ENCODE measurements at places on chromosomes 16 and 17.

- no peak for DNase-seq
These were observed 15.0 kb downstream of the CUEDC1 start for GRCh38 chr17:57940231-57940630.

GRCh38 chr16:59878999-59879398 is 1144.9 kb upstream of the GOT2 start:
- no peak for DNase-seq

DNA sequence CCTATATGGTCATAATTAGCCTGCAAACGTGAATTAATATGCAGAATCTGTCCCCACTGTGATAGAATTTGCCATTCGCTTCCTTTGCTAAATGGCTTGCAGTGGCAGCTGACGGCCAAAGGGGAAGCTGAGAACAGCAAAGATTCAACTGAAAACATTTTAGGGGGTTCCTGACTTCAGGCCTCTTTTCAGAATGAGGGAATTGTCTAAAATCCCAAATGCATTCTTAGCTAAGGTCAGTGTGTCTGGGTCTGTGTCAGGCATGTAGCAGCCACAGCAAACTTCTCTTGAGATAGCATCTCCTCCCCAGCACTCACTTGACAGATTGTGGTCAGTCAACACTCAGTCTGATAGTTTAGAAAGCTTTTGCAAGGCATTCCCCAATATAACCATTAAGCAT is 701.1 kb downstream of the WWOX start:
- DNase-seq, result no peak

GRCh38 chr16:80507538-80507937 is 33.3 kb upstream of the DYNLRB2 start:
- no peak for DNase-seq

- no peak for DNase-seq
These were observed 191.7 kb downstream of the PRKCB start for GRCh38 chr16:24027466-24027865.

DNA sequence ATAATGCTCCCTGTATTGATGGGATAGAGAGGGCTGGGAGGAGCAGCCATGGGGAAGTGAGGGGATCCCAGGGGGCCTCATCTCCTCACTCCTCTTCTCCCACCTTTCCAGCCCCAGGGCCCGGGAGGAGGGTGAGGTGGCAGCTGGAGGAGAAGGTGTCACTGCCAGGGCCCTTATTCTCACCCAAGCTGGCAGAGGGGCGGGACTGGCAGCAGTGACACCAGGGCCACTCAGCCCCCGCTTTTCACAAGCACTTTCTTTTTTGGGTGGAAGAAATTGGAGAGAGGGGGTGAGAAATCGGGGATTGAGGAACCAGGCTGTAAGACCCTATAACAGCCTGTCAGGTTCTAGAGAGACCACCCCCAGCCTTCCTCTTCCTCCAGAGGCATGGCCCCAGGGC is 2.4 kb upstream of the TBX21 start:
- DNase-seq, result no peak

GRCh38 chr16:89511374-89511773 is 3.2 kb downstream of the SPG7 start:
- DNase-seq, result peak; percentile 24

GRCh38 chr16:21590796-21591195 is 8.6 kb upstream of the METTL9 start:
- peak; percentile 65 for DNase-seq

GRCh38 chr16:83878838-83879237 is 20.1 kb upstream of the MLYCD start:
- DNase-seq, result peak; percentile 62

DNA sequence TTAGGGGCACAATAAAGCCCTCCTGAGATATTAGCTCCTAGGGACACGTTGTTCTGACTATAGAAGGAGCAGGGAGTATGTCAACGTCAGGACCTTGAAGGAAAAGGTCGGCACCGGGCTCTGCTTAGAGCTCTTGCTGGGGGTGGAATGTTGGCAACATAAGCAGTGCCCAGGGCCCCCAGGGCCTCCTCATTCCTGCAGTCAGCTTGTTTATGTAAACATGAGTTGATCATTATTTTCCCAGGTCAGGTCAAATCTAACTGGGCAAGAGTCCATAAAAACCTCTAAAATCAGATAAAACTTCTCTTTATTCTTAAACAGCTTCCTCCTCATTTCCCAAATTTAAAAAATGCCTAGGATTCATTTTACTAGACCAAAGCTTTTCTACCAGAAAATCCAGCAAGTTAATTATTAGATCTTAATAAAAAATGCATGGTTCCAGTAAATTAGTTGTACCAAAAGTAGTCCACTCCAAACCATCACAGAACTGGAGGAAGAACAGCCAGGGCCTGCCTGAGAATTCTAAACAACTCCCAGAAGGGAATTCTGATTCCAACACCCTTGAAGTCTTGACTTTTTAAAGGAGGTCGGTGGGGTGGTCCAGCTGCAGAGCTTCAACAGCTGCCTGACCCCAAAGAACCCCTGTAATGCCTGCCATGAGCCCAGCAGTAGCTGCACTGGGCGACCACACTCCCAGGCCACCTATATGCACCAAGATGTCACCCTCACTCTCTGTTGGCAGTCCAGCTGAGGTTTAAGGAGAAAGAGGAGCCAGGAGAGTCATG is 54.3 kb downstream of the AMFR start:
- DNase-seq, result no peak

DNA sequence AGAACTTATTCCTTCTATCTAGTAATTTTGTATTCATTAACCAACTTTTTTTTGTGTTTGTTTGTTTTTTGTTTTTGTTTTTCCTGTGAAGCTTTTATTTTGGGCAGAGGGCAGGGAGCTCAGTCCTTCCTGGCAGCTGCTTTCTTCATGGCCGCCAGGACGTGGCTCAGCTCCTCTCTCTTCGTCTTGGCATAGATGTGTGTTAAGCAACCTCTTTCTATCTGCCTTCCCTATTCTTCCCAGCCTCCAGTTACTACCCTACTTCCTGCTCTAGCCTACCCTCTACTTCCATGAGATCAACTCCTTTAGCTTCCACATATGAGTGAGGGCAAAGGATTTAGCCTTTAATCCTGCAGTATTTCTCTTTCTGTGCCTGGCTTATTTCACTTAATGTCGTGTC is 8.2 kb upstream of the BRD7 start:
- peak; percentile 21 for DNase-seq

GRCh38 chr16:18827890-18828289 is 26.5 kb upstream of the ARL6IP1 start:
- DNase-seq, result no peak

DNA sequence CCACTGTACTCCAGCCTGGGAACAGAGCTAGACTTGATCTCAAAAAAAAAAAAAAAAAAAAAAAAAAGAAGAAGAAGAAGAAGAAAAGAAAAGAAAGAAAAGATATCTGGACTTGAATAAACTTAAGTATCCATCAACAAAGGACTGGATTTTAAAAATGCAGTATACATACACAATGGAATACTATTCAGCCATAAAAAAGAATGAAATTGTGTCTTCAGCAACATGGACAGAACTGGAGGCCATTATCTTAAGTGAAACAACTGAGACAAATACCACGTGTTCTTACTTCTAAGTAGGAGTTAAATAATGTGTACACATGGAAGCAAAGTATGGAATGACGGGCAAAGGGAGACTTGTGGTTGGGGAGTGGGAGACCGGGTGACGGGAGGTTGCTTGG is 40.1 kb upstream of the MNT start:
- no peak for DNase-seq

- no peak for DNase-seq
These were observed 38.9 kb downstream of the TMEM100 start for GRCh38 chr17:55683550-55684315.

GRCh38 chr16:63361032-63361624 is 1324.9 kb upstream of the CDH8 start:
- peak; percentile 46 for DNase-seq

GRCh38 chr17:382644-383533 is 30.3 kb upstream of the RPH3AL start:
- DNase-seq, result peak; percentile 75

GRCh38 chr17:18961634-18962493 is 9.9 kb downstream of the SLC5A10 start:
- peak; percentile 71 for DNase-seq

- no peak for DNase-seq
These were observed 15.5 kb upstream of the JPT2 start for GRCh38 chr16:1662543-1662942.

DNA sequence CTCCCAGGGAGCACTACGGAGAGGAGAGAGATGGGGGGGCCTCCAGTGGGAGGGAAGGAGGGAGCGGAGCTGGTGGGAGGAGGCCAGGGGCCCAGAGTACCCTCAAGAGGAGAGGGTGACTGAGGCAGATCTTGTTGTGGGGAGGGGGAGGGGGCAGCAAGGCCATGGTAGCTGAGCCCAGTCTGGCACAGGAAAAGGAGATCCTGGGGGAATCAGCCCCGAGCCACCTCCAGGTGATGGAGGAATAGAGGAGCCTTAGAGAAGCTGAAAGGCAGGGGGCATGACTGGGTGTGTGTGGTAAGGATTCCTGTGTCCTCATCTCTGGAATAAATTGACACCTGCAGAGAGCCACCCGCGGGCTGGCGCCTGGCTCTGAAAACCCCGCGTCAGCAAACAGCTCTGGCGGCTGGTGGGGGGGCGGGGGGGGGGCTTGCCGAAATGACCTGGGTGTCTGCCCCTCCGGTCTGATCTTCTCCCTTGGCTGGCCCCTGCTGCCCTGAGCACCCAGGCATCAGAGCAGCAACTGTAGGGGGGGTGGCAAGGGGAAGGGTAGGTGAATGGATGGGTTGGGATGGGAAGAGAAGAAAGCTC is 1.3 kb upstream of the NLGN2 start:
- DNase-seq, result no peak

- DNase-seq, result no peak
These were observed 12.8 kb downstream of the PDK2 start for GRCh38 chr17:50107790-50108414.

- DNase-seq, result no peak
These were observed 411.0 kb upstream of the DYNLRB2 start for GRCh38 chr16:80129791-80130190.

DNA sequence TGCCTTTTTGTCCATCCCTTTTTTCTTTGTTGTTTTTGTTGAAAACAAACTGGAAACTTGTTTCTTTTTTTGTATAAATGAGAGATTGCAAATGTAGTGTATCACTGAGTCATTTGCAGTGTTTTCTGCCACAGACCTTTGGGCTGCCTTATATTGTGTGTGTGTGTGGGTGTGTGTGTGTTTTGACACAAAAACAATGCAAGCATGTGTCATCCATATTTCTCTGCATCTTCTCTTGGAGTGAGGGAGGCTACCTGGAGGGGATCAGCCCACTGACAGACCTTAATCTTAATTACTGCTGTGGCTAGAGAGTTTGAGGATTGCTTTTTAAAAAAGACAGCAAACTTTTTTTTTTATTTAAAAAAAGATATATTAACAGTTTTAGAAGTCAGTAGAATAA is 4.9 kb downstream of the SOX9 start:
- no peak for DNase-seq

GRCh38 chr17:28895794-28896447 is 1.6 kb downstream of the FLOT2 start:
- no peak for DNase-seq

GRCh38 chr17:49515196-49515770 is 20.2 kb downstream of the NGFR start:
- DNase-seq, result peak; percentile 93

DNA sequence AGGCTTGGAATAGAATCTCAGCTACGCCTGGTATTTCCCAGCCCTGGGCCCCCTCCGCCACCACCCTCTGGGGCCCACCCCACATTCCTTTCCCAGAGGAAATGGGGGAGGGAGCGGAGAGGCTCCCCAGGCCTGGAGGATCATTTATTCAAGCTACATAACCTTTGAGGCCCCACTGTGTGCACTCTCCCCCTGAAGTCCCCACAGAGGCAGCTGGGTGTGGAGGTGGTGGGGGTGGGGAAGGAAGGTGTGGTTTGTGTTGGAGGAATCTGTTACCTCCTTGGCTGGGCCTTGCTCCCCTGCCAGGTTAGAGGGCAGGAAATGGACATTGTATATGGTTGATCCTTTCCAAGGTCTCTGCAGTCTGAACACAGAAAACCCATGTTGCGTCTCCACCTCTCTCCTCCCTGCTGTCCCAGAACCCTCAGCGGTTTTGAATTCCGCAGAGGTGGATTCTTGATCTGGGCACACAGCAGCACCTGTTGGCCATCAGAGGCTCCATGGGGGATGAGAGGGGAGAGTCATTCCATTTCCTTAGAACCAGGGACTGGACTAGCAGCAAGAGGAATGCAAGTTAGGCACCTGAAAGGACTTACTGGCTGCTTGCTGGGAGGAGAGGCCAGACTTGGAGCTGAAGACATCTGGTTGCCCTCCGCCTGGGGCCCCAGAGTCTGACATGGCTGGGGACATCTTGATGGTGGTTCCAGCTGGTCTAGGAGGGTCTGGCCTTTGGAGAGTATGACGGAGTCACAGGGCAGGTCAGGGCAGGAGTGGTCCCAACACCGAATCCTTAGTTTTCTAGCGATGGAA is 23.0 kb downstream of the ARHGAP23 start:
- no peak for DNase-seq

- no peak for DNase-seq
These were observed 7.8 kb upstream of the CD300LF start for GRCh38 chr17:74720506-74720905.

- peak; percentile 84 for DNase-seq
These were observed 40.3 kb downstream of the CYB561 start for GRCh38 chr17:63405741-63406261.

- DNase-seq, result no peak
These were observed 9.5 kb upstream of the CBX8 start for GRCh38 chr17:79806446-79806760.

- no peak for DNase-seq
These were observed 15.9 kb upstream of the CLEC18C start for GRCh38 chr16:70157477-70158260.

DNA sequence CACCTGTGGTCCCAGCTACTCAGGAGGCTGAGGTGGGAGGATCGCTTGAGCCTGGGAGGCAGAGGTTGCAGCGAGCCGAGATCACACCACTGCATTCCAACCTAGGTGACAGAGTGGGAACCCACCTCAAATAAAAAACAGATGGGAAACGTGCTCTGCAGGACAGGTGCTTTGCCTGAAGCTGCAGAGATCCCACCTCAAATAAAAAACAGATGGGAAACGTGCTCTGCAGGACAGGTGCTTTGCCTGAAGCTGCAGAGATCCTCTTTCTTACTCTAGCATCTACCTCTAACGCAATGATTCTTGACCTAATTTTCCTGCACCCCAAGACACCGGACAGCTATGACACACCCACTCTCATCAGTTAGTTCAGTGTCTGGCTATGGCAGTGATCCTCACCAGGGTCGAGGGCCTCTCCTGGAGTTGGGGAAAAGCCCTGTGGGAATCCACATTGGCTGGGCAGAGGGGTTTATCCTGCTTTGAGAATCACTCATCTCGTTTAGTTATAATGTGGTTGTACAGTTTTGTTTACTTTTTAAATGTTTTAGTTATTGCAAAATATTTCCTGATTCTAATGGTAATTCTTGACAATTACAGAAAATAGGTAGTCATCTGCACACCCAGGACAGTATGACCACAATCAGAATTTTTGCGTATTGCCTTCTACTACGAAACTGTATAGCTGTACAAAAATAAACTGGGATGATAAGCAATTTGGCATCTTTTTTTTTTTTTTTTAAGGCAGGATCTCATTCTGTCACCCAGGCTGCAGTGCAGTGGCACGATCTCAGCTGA is 11.4 kb downstream of the VPS53 start:
- DNase-seq, result no peak
